Activated CD4-positive, CD25-positive, alpha-beta regulatory T cell treated with anti-CD3 and anti-CD28 coated beads, Interleukin-2, amount 50 U/mL, for 24 hours (primary cell): ENCODE measurements at places on chromosomes 5 and 9.

- no peak for ATAC-seq
Measured at GRCh38 chr5:131381021-131381420, 117.2 kb downstream of the CDC42SE2 start.

DNA sequence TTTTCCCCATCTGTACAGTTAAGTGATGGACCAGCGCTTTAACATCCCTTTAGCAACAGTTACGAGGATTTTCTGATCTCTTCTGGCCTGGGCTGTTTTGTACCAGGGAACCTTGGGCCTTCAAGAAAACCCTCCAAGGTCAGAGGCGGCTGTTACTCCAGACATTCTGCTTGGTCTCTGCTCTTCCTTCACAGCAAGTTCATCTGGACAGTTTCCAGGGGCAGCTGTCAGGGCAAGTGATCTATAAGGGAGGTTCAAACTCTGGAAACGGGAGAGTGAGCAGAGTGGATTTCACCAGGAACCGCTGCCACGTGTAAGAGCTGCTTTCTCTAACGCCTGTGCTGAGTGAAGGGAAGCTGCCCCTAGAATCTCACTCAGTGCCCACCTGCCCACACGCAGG is 36.7 kb downstream of the ZNF618 start:
- ATAC-seq: no peak

- peak; percentile 36 for ATAC-seq
Measured at GRCh38 chr9:22683700-22684075, 237.1 kb downstream of the DMRTA1 start.

GRCh38 chr5:50958852-50959457 is 292.5 kb downstream of the PARP8 start:
- ATAC-seq: no peak

DNA sequence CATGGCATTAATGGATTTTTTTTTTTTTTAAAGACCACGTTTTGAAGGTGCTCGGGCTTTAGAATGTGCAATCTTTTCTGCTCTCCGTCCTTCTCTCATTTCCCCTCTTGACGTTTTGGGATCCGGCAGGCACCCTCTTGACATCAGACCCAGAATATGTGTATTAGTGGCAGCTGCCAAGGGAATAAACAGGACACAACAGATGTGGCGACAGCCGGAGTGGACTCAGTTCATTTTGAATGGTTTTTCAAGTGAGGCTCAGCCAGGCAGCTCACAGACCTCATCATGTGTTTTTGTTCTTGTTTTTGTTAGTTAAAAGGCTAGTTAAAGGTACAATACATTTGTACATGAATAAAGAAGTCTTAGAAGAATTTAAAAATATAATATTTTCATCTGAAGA is 365.0 kb upstream of the SEMA6A start:
- no peak for ATAC-seq

GRCh38 chr9:100090880-100091279 is 7.9 kb downstream of the ERP44 start:
- ATAC-seq: no peak

GRCh38 chr5:5629607-5629978 is 207.1 kb downstream of the ICE1 start:
- ATAC-seq: no peak
